Activated T-cell treated with anti-CD3 and anti-CD28 coated beads, Interleukin-2, amount 50 U/mL, for 1 hour (primary cell): ENCODE measurements at places on chromosomes 11 and 22.
A peak's percentile ranks its signal among the peaks of the same experiment; 100 is the strongest.

DNA sequence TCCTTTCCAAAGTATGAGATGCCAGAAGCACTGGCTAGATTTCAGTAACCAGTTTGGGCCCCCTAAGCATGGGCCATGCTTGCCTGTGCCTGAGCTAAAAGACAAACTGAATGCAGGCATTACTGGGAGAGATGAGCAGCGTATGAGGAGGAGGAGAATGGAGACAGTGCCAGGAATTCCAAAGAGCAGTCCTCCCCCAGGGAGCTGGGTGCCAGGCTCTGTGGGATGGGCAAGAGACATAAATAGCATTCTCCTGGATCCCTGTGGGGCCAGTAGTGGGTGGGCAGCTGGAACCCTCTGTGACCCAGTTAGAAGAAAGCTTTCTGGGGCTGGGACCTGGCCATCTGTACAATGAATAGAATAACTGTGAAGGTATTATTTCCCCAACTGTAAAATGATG, 235.6 kb downstream of the KCNA4 start:
- no peak for DNase-seq

DNA sequence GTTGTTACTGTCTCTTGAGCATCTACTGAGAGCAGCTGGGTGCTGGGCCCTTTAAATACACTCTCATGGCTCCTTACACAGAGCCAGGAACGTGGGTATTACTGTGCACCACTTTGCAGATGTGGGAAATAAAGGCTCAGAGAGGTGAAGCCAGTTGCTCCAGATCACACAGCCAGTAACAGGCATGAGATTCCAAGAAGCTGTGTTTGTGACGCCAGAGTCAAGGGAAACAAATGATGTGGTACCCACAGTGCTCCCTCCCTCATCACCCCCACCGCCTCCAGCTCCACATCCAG, 1.4 kb upstream of the PRDM11 start:
- DNase-seq: no peak

DNA sequence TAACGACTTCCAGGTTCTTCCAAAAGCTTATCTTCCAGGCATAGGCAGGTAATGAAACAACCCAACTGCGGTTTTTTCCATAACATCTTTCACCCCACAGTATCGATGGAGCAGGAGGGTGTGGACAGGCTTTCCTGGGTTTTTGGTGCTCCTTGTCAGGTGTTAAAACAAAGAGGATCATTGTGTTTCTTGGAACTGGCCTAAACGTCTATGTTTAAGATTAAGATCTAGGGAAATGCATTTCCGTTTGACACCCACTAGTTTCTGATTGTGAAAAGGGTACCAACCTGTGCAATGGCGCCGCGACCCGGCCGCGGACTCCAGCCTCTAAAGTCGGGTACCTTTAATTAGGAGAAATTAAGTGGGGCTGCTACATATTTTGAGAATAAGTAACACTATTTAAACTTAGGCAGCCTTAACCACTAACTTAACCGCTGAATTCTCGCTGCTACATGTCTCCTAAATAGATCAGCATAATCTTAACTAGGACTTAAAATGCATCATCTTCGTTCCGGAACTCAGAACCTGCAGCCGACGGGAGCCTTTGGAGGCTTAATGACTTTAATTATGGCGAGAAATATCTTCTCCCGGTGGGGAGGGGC, 31.5 kb downstream of the C22orf31 start:
- no peak for DNase-seq

- DNase-seq: no peak
These were observed 200.7 kb upstream of the NCAM1 start for GRCh38 chr11:112760396-112761059.

GRCh38 chr11:132379540-132379939, 1009.1 kb downstream of the NTM start:
- no peak for DNase-seq

DNA sequence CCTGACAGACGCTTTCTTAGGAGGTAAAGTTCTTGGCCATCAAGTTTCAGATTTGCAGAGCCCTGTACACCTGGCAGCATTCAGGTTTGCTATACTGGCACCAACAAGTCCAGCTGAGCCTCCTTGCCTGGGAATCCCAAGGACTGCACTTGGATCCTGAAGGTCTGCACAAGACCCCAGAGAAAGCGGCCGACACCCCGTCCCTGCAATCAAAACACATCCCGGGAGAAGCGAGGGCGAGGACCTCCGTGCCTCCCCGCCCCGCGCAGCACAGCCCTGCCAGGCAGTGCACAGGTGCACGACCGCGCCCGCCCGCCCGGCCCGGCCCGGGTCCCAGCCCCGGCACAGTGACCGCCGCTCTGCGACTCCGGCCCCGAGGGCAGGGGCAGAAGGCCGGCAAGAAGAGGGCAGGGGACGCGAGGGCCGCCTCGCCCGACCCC, 559 bp downstream of the MRTFA start:
- DNase-seq: no peak

DNA sequence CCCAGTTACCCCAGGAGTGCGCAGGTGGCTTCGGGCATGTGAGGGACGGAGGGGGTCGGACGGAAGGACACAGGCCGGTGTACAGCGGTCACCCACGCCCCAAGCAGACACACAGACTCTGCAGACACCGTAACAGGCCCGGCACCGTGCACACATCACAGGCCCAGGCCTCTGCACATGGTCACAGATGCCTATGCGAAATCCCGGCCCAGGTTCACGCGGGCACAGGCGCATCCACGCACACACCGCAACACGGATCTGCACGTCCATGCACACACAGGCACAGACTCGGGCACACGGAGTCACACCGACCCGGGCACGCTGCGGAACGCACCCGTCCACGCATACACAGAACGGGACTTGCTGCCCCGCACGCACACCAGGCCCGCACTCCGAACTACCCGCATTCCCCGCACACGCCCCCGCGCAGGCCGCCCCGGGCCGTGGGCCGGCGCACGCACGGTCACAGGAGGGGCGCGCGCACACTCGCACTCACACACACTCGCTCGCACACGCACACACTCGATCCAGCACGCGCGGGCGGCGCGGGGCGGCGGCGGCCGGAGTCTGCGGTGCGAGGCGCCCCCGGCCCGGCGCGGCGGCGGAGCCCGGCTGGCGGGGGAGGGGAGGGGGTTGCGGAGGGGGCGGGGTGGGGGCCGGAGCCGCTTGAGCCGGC, at the start of gene MGAT3:
MGAT3 (plus strand) TSS at position 491 of the 676 bp plus-strand sequence. CDS start 30,336 bp downstream, outside the sequence.
- no peak for DNase-seq

- DNase-seq: peak; percentile 89
These were observed at the start of gene TRIM21 for GRCh38 chr11:4393209-4393857. TRIM21 (minus strand) TSS chr11:4393702; CDS start chr11:4390409, 3,293 bp downstream.

- DNase-seq: no peak
These were observed 9.4 kb upstream of the LAYN start for GRCh38 chr11:111531136-111531535.

DNA sequence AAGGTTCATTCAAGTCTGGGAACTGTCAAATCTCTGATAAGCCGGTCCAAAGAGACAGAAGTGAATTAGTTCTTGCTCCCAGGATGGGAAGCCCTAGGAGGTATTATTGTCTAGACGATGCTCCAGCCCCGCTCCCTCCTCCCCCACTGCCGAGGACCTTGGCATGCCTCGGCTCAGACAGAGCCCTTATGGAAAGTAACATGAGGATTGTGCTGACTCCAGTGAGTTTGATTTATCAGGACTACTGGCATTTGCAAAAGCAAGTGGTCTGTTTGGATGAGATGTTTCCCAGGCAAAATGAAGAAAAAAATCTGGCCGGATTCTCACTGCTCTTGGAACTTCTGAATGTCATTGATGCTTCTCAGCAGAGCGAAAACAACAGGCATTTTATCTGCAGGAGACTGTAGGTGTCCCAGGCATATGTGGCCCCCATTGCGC, 341.0 kb downstream of the ETS1 start:
- DNase-seq: no peak

- DNase-seq: peak; percentile 88
These were observed 449 bp upstream of the KREMEN1 start for GRCh38 chr22:29072193-29072978.

GRCh38 chr11:133904818-133905515, 51.8 kb downstream of the IGSF9B start:
- DNase-seq: no peak

DNA sequence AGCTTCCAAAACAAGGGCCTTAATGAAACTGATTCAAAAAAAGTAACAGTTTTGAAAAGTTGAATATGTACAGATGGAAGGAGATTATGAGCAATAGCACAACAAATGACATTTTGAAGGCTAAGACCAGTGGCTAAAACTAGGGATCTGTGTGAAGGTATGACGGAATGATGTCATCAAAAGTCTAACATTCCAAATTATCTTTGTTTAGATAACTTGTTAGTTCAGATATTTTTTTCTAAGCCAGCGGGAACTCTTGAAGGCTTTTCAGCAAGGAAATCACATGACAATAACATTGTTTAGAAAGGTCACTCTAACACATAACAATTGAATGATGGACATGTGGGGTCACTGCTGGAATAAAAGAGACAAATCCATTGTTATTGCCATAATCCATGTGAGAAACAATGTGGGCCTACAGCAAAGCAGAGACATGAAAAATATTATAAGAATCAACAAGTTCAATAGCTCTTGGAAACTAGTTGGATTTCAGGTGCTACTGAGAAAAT, 260.5 kb downstream of the CASP12 start:
- no peak for DNase-seq

- no peak for DNase-seq
These were observed 311.8 kb downstream of the SBF2 start for GRCh38 chr11:9982127-9982795.

DNA sequence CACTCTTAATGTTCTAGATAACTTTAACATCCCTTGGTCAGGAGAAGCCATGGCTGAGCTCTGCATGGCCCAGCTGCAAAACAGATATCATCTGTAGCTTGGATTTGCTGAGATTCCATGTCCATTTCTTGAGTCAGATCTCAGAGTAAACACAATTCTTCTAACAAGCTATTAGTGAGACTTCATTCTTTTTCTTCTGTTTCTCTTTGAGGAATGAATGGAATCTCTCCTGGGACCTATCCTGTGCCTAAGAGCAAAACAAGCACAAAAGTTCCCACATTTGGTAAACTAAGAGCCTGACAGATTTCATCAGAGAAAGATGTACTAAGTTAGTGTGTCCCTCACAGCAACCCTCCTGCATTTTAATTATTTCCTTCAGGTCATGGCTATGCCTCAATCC, 142.8 kb downstream of the MAML2 start:
- no peak for DNase-seq

DNA sequence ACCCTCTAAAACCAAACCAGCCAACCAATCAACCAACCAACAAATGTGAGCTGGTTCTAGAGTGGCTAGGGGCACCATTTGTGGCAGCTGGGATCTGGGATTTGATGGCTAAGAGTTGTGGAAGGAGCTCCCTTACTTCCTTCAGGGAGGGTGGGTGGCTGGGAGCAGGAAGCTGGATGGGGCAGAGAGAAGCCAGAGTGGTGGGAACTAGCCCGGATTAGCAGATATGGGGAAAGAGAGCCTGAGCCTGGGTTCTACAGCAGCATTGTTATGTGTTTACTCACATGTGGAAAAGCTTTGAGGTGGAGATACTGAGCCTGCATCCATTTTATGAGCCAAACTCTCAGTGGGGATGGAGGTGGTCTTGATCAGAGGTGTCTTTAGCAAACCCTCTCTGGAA, 30.9 kb upstream of the THY1 start:
- no peak for DNase-seq

GRCh38 chr11:94194712-94195111, 66.1 kb downstream of the PANX1 start:
- DNase-seq: no peak

- DNase-seq: no peak
These were observed 67.6 kb upstream of the MTMR2 start for GRCh38 chr11:95991545-95991944.

DNA sequence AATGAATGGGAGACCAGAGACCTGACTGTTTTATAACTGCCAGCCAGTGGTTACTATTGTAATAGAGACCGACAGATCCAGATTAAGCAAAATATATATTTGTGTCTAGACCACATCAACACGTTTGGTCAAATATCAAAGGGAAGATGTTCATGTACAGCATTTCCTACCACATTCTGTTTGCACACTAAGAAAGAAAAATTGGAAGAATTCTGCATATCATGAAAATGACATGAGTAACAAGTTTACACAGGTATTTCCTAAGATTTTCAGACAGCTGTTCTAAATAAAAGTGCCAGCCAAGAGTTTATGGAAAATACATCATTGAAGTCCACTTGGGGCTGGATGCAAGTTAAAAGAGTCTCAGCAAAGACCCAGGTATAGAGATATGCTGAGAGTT, 145.5 kb upstream of the ANO3 start:
- no peak for DNase-seq

- DNase-seq: peak; percentile 6
These were observed 59.9 kb upstream of the FGF3 start for GRCh38 chr11:69878927-69879728.

DNA sequence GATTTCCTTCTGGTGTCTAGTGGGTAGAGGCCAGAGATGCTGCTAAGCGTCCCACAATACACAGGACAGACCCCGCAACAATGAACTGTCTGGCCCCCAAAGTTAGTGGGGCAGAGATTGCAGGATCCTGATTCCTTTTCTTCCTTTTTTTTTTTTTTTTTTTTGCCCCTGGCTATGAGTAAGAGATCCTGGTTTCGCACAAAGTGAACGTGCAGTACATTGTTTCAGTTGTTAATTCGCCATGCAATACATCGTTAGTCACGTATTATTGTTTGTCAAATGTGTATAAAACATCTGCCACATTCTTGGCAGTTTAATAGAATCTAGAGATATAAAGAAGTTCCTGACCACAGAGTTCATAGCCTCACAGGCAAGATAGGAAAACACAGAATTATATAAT, 20.2 kb downstream of the ST3GAL4 start:
- DNase-seq: no peak

DNA sequence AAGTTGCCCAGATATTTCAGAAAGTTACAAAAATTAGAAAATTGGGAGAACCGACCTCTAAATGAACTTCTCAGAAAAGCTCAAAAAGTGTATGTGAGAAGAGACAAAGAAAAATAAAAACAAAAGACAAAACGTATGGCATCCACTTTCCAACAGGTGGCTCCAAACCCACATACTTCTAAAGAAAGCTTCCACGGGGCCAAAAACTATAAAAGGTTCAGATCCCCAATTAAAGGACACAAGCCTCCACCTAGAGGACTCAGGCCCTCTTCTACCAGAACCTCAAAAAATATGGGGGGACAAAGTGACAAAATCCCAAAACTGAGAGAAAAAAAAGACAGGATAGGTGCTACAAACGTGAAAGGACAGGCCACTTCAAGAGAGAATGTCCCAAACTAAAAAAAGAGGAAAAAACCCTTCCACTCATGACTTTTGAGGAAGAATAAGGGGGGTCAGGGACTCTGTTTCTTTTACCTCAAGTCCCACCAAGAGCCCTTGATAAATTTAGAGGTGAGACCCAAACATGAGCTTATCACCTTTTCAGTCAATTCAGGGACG, 8.8 kb downstream of the SCGB2A1 start:
- no peak for DNase-seq

DNA sequence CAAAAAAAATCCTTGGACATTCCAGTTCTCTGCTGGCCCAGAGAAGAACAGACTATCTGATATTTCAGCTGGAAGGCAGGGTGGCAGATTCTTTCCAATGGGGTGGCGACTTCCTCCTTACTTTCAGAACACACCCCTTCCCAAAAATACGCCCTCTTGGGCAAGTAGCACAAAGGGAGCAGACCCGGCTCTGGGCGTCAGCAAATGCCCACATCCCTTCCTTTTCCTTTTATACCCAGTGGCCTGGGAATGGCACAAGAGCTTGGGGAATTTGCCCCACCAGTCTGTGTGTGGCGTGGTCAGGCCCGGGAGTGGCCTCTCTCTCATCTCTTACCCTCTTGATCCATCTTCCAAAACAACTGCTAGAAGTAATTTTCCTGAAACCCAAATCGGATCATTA, 33.0 kb upstream of the NUP160 start:
- DNase-seq: no peak

- DNase-seq: peak; percentile 41
These were observed 1.0 kb upstream of the POLD4 start for GRCh38 chr11:67354075-67355022.

GRCh38 chr11:86938900-86939880, 16.0 kb downstream of the FZD4 start:
- DNase-seq: no peak
